ENCODE measurements at places on chromosomes 6 and 20.

GRCh38 chr6:19309661-19310060 is 527.5 kb upstream of the ID4 start:
- no peak for DNase-seq

GRCh38 chr6:47700053-47700452 is 1.7 kb downstream of the ADGRF4 start:
- DNase-seq, result no peak

GRCh38 chr6:5286780-5287179 is 25.5 kb downstream of the FARS2 start:
- DNase-seq, result no peak

DNA sequence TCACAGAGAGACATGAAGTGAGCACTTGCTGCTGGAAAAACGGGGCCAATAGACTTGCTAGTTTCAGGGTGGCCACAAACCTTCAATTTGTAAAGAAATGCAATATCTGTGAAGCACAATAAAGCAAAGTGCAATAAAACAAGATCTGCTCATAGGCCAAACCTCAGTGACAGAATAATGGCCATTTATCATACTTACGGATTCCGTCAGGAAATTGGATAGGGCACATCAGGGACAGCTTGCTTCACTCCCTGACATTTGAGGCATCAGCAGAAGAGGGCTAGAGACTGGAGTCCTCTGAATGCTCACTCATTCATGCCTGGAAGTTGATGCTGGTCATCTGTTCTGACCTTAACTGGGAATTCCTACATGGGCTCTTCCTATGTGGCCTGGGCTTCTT is 165.5 kb upstream of the OPRM1 start:
- no peak for DNase-seq

DNA sequence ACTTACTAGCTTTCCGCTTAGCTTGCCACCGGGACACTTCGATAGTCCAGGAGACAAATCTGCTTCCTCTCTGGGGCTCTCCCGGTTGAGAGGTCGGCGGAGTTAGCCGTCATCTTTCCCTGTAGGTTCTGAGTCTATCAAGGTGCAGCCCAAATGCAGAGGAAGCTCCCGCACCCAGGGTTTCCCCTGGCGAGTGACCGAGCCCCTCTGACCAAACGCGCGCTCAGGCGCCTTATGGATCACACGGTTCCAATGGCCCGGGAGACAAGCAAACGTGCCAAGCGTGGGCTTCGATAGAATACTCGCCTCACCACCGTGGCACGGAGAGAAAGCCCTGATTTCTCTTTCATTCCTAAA is 15.8 kb upstream of the FOXC1 start:
- no peak for DNase-seq

All from NCI-H1105 (cell line).